Kidney (tissue), 22 donors: ENCODE measurements at places on chromosomes 5 and 9. TPM values are rescaled to one million over a fixed set of nuclear protein-coding genes. Genes with fewer than 3 reads are reported as not detected.

DNA sequence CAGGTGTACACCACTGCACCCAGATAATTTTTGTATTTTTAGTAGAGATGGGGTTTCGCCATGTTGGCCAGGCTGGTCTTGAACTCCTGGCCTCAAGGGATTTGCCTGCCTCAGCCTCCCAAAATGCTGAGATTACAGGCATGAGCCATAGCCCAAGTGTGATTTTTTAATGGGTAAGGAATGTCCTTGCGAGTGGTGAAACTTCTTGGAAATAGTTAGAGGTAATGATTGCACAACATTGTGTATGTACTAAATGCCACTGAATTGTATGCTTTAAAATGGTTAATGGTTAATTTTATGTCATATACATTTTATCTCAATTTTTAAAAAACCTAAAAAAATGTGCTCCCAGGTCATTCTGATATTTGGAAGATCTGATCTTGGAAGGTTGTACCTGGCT is 59.9 kb upstream of the IL6ST start:
- no peak for DNase-seq

DNA sequence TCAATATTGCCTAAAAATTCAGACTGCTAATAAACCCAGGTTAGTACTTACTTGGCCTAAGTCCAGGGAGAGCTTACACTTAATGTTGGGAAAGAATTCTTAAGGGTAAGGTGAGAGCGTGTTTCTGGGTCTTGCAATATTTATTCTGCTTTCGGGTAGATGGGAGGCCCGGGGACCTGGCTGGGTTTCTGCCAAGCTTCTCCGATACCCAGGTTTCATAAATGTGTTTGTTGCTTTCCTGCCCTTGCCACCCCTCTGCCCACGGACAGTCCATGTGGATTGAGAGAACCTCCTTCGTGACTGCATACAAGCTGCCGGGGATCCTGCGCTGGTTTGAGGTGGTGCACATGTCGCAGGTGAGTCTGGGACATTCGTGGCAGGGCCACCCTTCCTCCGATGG is 48.4 kb upstream of the FOXI1 start:
- DNase-seq, result no peak

Gene SOX30
- polyA plus RNA-seq, result not detected

DNA sequence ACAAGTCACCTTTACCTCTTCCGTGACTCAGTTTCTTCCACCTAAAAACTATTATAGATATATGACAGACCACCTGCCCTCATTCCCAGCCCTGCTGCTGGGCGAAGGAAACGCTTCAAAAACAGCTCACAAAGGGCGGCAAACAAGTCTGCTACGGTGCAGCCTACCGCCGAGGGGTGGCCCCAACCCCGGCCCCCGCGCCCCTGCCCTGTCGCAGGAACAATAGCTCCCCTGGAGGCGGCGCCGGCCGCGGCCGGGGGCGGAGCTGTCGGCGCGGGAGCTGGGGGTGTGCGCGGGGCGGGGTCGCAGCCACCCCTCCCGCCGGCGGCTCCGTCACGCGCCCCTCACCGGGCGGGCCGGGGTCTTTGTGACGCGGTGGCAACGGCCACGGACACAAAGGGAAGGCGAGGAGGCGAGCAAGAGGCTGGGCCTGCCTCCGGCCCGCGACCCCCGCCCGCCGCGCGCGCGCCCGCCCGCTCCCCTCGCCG is at the start of gene TMEFF1:
TSS of gene TMEFF1 (plus strand) at position 362 of the 488 bp plus-strand sequence. CDS start 396 bp downstream, outside the sequence.
- DNase-seq, result peak; percentile 90

DNA sequence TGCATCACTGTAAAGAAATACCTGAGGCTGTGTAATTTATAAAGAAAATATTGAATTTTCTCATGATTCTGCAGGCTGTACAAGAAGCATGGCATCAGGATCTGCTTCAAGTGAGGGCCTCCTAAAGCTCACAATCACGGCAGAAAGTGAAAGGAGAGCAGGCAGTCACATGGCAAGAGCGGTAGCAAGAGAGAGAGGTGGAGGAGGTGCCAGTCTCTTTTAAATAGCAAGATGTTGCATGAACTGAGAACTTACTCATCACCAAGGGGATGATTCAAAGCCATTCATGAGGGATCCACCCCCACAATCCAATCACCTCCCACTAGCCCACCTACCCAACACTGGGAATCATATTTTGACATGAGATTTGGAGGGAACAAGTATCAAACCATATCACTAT is 184.5 kb upstream of the PAPPA start:
- DNase-seq, result no peak

DNA sequence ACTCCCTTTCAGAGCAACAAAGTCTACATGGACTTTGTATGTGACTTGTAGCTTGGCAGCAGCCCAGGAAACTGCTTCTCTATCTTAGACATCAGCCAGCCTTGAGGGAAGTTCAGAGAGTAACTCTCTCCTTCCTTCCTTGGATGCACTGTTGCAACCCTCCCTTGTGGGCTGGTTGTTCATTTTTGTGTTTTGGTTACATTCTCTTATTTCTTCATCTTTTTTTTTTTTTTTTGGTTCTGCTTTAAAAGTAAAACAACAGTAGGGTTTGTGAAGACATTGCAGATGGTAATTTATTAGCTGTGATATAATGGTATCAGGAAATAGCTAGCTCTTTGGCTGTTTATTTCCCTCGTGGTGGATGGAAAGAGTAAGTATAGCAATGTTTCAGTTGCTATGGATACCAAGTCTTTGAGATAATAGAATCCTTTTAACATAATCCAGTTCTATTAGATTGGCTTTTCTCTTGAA is 97.9 kb upstream of the MAMDC2 start:
- peak; percentile 65 for DNase-seq

GRCh38 chr5:130068988-130069387 is 164.7 kb downstream of the CHSY3 start:
- no peak for DNase-seq

GRCh38 chr9:120698766-120699165 is 15.5 kb downstream of the MEGF9 start:
- DNase-seq, result no peak

DNA sequence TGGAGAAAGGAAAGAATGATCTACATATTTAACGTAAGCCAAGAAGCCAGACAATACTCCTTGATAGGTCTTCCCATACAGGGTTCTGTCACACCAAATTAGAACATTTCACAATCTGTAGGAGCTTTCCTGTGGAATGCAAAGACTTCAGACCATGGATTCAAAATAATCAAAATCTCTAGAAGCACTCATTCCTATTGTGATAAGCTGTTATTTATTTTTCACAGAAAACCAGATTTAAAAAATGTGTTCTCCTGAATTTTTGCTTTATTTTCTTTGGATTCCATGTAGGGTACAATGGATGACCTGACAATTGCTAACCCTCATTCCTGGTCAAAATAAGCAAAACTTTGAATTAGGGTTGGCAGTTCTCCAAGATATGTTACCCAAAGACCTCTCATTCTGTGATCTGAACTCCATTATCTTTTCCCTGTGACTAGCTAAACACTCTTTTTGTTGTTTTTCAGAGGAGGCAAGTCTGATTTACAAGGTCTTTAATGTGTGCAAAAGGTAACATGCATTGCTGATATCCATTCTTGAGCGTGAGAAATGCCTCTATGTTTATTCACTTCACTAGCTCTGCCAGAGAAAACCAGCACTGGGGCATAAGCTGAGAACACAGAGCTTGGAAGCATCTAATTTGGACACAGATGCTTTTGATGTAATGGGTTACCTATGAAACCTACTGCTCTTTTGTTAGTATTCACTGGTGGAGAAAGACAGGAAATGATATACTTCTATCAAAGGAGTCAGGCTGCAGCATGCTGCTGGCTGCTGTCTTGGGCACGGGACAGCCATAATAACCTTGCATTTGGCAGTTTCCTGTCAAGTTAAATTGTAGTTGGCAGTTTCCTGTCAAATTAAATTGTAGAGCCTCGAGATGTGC is 31.4 kb downstream of the ACTBL2 start:
- DNase-seq, result no peak

Gene DNAH5
- polyA plus RNA-seq, result 0.49 TPM

GRCh38 chr5:158727136-158727535 is 372.6 kb downstream of the EBF1 start:
- peak; percentile 12 for DNase-seq
